RWPE1 (cell line): ENCODE measurements at places on chromosomes 3 and 15.

DNA sequence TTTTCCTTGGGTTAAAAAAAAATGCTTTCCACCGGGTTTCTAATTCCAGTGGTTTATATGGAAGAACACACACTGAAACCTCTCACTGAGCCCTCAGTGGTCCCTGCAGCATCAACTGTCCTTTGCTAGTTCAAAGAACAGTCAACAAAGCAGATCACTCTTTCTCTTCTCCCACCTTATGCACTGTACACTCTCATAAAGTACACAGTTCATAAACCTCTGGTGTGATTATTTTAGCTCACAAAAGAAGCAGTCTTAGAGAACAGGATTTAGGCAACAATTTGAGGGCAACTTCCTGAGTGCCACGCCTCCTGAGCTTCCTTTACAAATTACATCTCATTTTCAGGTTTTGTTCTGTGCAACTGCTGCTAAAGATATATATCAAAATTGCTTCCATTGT is 728.4 kb upstream of the GOLIM4 start:
- no peak for DNase-seq

- peak; percentile 6 for DNase-seq
Observed at GRCh38 chr15:35926007-35926380, 380.0 kb upstream of the DPH6 start.

GRCh38 chr3:55765906-55766701 is 279.0 kb upstream of the WNT5A start:
- DNase-seq = no peak

DNA sequence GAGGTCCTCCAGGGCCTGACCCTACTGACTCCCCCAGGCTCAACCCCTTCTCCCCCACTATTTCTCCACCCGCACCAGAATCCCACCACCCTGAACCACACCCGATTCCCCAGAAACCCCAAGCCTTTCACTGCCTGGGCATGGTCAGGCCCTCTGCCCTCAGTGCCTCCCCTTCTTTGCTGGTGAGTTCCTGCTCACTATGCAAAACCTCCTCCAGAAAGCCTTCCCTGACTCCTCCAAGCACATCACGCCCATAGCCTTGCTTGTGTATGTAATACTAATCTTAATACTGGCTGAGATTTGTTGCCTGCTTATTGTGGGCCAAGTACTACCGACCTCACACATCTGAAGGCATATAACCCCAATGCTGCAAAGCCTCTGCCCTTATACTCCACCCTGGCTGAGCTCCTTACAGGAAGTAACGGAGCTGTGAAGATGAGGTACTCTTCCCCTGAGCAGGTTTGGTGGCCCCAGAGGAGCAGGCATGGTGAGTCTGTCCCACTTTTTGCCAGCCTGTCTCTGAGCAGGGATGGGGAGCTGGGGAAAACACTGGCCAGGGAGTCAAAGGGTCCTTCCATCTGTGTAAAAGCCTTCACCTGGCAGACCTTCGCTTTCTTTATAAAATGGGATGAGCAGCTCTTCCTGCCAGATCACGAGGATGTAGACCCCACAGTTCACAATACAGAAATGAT is 9.5 kb downstream of the RAB6B start:
- DNase-seq = no peak

- DNase-seq = peak; percentile 71
Observed at GRCh38 chr15:48645558-48646330, at the start of gene FBN1. Gene FBN1, minus strand, starts transcription at chr15:48645709. Its CDS starts 940 bp downstream, at chr15:48644769.

GRCh38 chr15:94921936-94922335 is 690.6 kb downstream of the MCTP2 start:
- no peak for DNase-seq

DNA sequence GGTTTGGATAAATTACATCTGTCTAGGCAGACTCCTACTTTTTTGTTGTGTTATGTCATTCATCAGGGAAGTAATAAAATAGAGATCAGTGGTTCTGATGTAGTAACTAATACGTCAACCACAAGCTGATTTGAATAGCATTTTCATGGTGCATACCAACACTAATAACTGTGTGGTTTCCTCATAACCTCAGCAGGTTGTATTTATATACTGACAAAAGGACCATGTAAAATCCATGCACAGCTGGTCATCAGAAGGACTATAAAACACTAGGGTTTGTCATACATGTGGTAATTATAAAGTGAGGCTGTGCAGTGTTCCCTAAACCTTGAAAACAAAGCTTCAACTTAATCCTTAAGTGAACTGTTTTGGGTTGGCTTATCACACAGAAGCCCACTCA is 216.8 kb upstream of the RBMS3 start:
- DNase-seq = no peak

DNA sequence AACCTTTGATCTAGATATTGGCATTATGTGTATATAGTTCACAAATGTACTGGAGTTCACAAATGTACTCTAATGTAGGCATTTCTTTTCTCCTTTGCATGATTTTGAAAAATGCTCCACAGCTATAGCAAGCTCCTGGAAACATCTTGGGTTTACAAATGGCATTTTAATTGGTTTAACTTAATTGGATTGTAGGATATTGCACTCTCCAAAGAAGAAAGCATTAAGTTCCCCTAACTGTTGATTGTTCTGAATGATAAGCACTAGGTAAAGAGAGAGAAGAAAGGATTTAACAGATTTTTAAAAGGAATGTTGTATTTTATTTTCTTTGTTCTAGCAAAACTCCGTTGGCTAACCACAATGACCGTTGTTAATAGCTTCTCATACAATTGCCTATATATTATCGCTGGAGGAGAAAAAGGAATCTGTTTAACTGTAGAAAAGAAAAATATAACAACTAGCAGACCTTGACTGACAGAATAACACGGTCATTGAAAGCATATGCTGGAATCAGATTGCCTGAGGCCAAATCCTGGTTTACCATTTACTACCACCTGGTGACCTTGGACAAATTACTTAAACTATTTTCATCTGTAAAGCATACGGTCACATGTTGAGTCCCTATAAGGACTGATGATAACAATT is 170.8 kb downstream of the PEX5L start:
- DNase-seq = no peak

DNA sequence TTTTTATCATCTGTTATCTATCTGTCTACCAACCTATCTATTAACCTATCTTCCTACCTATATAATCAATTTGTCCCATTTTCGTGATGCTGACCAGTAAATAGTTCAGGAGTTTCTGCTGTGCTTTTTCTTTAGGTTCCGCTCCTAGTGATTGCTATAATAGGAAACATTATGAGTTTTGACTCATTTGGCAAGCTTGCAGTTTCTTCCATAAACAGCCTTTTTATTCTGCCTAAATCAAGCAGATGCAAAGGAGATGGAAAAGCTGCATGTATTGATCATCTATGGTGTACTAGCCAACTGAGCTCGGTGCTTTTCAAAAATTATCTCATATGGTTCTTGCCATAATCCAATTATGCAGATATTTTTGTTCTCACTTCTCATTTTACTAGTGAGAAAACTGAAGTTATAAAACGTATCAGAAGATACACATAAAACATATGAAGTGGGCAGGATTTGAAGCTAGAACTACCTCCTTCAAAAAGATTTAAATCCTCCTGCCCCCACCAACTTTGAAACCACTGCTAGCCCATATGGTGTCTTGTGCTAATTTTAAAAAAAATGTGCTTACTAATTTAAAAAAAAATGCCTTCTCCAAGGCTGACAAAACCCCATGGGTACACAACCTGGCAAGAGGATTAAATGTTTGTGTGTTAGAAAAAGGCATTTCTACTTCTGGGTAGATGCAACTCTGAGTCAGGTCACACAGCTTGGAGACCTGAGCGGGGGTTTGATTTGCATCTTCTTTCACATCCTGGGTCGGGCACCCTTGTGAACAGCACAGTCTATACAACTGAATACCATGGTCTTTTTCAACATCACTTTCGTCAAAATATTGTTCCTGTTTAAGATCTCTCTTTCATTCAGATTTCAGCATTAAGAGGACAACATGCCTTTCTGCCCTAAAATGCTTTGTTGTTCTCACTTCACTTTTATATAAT is 267.0 kb downstream of the CHL1 start:
- no peak for DNase-seq

DNA sequence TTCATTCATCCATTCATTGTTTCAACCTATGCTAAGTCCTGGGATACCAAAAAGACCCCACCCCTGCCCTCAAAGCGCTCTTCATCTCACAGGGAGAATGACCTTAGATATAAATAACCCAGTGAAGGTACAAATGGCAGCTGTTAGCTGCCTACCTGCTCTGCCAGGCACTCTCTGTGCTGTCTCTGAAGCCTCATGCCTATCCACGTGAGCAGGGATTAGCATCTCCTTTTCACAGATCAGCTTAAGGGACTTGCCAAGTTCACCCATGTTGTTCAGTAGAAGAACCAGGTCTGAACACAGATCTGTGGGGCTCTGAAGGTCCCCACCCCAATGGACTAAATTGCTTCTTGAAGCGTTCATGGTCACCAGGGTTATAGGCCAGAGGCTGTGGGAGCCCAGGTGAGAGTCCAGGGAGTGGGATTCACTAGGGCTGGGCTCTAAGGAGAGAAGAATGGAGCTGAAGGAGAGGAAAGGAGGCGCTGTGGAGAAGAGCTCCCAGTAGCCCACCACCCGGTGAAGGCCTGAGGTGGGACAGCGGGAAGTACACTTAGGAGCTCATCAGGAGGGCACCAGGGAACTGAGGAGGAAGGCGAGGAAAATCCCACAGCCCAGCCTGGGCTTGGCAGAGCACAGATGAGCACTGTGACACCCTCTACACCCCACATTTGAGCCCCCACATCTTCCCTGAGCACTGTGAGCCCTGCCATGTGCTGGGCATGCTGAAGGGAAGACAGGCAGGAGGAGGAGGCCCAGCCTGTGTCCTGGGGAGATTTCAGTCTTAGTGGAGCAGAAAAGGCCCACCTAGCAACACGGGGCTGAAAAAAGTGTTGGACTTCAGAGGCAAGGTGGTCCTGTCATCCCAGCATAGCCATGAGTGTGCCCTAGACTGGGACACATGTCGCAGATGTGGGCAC is 20.4 kb downstream of the RBP1 start:
- DNase-seq = no peak

- peak; percentile 76 for DNase-seq
Observed at GRCh38 chr3:116000311-116000710, 377.0 kb downstream of the GAP43 start.

- DNase-seq = peak; percentile 36
Observed at GRCh38 chr15:79218588-79219200, 63.8 kb upstream of the ANKRD34C start.

DNA sequence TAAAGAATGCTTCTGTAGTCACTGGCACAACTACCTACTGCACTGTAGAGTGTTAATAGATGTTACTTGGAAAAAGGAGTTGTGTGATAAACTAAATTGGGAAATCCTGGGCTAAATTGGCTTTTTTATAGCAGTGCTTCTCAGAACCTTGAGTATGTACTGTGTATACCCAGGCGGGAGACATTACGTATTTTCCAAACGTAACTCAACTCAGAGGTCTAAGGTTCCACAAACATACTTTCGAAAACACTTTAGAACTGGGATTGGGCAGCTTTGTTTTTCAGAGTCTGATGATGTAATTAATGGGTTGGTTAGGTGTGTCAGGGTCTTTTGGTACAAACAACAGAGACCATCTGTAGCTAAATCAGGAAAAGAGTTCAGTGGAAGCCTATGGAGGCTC is 53.5 kb upstream of the CHST2 start:
- no peak for DNase-seq

DNA sequence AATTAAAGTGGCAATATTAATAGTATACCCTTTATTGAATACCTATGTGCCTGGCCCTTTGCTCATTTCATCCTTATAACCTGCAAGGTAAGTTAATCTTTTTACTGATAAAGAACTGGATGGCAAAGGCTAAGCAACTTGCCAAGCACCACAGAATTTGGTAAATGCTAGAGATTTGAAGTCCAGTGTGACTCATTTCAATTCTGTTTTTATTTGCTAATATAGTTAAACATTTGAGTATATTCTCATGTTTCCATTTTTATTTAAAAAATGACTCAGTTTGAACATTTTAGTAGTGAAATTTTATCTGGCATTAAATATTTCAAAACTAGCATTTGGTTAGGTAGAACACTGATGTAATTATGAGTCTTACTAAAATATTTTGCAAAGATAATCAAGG is 11.3 kb downstream of the PFN2 start:
- DNase-seq = no peak

- no peak for DNase-seq
Observed at GRCh38 chr3:146390006-146390772, 79.2 kb downstream of the PLSCR2 start.

DNA sequence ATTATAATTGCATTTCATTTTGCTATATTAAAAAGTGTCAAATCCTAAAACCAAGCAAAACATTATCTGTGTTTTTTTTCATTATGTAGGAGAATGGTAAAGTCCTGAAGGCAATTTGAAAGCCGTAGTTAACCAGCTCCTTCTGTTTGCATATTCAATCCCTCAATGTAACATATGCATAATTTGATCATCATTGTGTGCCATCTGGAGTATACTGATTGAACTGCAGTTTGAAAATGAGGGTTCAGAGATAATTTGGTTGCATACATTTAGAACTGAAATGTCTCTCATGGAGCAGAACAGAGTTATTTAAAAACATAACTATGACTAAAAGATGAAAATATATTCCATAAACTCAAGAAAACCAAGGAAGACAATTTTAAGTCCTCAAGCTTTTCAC is 518.6 kb downstream of the GBE1 start:
- peak; percentile 1 for DNase-seq

GRCh38 chr15:89673165-89673512 is 6.0 kb downstream of the PLIN1 start:
- DNase-seq = no peak

- peak; percentile 52 for DNase-seq
Observed at GRCh38 chr15:43376017-43376705, 5.3 kb downstream of the TUBGCP4 start.

- no peak for DNase-seq
Observed at GRCh38 chr15:22861161-22861560, 22.7 kb downstream of the NIPA2 start.

GRCh38 chr3:178947738-178948137 is 123.9 kb downstream of the ZMAT3 start:
- no peak for DNase-seq

DNA sequence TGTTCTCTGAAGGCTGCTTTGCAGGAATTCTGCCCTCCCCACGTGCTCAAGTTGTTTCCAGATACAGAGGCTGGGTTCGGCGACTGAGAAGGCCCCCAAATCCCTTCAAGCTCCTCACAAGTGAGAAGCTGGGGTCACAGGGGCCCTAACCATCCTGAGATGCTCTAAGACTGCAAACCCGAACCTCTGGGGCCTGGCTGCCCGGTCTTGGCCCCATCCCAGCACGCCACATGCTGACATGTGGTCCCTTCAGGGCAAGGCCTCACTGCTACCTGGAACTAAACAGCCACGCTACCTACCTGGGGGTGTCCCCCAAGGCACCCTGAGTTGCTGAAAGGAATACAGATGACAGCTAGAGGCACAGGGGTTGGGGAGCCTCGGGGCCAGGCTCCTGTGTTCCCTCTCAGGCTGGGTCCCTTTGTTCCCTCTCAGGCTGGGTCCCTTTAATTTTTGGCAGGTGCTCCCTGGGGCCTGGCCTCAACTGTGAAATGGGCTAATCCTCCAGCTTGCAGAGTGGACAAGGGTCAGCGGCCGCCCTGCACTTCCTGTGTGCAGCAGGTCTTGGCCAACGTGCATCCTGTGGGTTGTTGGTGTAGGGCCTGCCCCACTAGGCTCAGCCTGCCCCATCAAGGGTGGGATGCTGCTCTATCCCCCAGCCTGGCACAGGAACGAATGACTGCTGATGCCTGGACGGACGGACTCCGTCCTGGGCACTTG is 32.5 kb downstream of the KLHL25 start:
- no peak for DNase-seq

- no peak for DNase-seq
Observed at GRCh38 chr15:89745768-89746167, 5.3 kb downstream of the MESP1 start.

GRCh38 chr15:74317820-74318375 is 49.5 kb downstream of the CYP11A1 start:
- DNase-seq = no peak
